ENCODE measurements at places on chromosomes 1 and 21. TPM values are rescaled to one million over a fixed set of nuclear protein-coding genes. Genes with fewer than 3 reads are reported as not detected.

The C1orf53 gene
- 10.3 TPM for total RNA-seq

The KLF17 gene
- total RNA-seq: not detected

The RNF223 gene
- total RNA-seq: not detected

The FMOD gene
- total RNA-seq: 8.1 TPM

The GJB4 gene
- total RNA-seq: not detected

The TFF1 gene
- total RNA-seq: not detected
